ENCODE measurements at places on chromosomes 2 and 18.

GRCh38 chr2:47485177-47485576 lies 82.2 kb downstream of the MSH2 start:
- DNase-seq, result no peak

DNA sequence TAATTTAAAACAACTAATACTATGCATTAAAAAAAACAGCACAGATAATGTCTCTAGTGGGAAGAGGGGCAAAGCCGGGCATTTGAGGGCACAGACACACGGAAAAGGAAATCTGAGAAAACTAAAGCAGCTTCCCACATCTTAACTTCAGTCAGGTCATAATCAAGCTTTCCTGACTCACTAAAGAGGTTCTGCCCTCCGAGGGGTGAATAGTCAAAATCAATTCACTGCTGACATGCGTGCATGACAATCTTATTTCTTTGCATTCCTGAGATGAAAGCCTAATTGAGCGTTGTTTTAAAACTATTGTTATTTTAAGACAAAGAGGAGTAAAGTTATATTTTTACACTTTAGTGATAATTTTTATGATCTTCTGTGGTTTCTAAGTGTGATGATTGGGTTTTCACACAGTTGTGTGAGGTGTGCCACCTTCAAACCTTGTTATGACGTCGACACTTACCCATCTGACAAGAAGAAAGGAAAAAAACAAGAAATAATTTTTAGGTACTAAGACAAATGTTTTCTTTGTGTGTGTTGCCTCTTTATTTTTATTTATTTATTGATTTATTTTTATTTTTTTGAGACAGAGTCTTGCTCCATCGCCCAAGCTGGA lies 90.9 kb downstream of the GATA6 start:
- no peak for DNase-seq

DNA sequence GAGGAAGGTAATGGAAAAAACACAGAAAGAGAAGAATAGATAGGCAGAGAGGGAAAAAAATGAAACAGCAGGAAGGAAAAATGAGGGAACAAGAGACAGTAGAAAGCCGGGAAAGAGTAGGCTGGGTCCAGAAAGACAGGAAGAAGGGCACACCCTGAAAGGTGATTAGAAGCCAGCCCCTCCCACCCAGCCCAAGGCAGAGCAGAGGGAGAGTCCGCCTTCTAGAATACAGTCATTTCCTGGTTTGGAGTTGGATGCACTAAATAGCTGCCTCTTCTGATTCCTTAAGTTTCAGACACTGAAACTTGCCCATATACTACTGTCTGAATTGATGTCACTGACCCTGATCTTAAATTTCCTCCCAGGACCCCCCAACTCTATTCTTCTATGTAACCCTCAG lies 17.9 kb upstream of the DSG3 start:
- DNase-seq, result no peak

DNA sequence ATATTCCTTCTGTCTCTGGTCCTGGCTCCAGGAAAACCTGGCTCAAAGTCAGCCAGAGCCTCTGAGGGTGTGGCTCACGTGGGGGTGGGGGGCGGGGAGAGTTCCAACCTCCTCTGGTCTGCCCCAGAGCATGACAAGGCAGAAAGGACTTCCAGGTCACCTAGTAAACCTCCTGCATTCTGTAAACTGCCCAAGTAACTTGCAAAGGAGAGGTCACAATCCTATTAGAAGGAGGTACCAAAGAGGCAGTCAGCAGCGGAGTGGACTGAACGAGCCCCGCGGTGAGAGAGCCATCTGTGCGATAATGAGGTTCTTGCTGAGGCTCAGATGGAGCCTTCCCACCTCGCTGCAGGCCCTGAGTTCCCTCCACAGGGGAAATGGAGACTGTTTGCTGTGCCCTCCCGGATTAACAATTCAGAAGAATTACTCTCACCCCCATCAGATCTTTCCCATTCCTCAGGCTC lies 58.9 kb upstream of the GATA6 start:
- DNase-seq, result no peak

- DNase-seq, result no peak
Observed at GRCh38 chr2:27407798-27408491, 1.4 kb downstream of the PPM1G start.

GRCh38 chr2:212977152-212977551 lies 174.3 kb downstream of the IKZF2 start:
- no peak for DNase-seq

DNA sequence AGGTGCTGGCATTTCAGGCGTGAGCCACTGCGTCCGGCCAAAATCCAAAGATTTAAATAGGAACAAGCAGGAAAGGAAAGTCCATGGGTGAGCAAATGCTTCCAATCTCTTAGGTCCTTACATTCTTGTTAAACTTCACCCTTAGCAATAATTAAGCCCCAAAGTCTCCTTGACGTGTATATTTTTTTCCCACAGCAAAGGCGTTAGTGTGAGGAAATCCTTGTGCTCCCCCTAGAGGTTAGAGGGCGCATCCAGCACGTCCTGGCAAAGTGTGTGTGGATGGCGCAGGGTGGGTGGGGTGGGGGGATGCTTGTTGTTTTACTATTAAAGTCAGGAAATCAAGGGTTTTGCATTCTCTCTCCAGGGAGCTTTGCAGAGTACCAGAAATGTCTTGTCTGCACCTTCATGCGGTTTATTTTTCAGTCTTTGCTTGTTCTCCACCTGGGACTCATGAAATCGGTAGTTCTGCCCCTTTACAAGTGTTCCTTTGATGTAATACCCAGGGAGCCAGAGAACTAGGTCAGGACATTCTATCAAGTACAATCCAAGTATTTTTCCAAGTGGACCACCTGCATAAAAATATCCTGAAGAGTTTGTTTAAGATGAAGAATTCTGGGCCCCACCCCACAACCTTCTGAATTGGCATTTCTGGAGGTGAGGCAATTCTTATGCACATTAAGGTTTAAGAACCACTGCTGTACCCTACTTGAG lies 22.2 kb upstream of the ITSN2 start:
- DNase-seq, result peak; percentile 33
